Head of caudate nucleus (tissue), 42 donors: ENCODE measurements at places on chromosomes 7 and 10.

GRCh38 chr10:11403116-11403515 lies 208.3 kb downstream of the USP6NL start:
- no peak for DNase-seq

- no peak for DNase-seq
Measured at GRCh38 chr10:4686644-4686996, 139.4 kb upstream of the AKR1E2 start.

- DNase-seq = no peak
Measured at GRCh38 chr7:33674804-33675411, 230.4 kb upstream of the BMPER start.

DNA sequence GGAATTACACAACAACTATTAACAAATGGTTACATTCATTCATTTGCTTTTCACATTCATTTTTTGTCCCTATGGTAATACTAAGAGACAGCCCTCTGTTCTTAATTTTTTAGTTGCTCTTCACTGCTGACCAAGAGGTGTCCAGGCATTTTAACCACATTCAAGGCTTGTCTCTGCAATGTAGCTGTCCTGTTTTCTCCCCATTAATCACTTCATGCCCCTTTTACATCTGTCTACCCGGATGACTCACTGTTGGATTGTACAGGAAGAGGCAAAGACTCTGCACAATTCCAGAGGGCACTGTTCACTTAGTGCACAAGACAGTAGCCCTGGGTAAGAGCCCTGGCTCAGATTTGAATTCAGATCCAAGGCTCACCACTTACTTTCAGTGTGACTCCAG lies 168.5 kb downstream of the NOC3L start:
- DNase-seq = no peak

GRCh38 chr7:95871075-95871848 lies 98.9 kb downstream of the DYNC1I1 start:
- DNase-seq = peak; percentile 35
